EL (cell line): ENCODE measurements at places on chromosomes 13 and 19.

- no peak for DNase-seq
Observed at GRCh38 chr13:28055357-28055756, 45.0 kb downstream of the FLT3 start.

- DNase-seq: no peak
Observed at GRCh38 chr19:11174336-11174735, 18.8 kb upstream of the SPC24 start.

DNA sequence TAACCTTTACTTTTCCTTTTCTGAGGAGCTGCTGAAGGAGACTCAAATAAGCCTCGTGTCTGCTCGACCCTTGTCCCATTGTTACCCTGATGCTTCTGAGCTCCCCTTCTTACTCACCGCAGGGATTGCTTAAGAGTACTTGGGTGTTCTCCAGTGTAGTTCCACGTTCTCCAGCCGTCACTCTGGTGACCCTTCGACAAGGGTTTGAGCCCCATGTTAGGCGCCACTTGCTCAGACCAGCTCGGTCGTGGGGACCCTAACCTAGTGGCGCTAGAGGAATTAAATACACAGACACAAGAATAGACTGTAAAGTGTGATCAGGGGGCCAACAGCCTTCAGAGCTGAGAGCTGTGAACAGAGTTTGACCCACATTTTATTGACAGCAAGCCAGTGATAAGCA lies 10.3 kb downstream of the ZNF480 start:
- peak; percentile 8 for DNase-seq

GRCh38 chr13:71879129-71879535 lies 12.1 kb upstream of the DACH1 start:
- DNase-seq: no peak

- DNase-seq: no peak
Observed at GRCh38 chr13:69028936-69029335, 1078.7 kb upstream of the ATXN8OS start.

GRCh38 chr19:31177246-31177645 lies 172.0 kb downstream of the TSHZ3 start:
- DNase-seq: no peak

DNA sequence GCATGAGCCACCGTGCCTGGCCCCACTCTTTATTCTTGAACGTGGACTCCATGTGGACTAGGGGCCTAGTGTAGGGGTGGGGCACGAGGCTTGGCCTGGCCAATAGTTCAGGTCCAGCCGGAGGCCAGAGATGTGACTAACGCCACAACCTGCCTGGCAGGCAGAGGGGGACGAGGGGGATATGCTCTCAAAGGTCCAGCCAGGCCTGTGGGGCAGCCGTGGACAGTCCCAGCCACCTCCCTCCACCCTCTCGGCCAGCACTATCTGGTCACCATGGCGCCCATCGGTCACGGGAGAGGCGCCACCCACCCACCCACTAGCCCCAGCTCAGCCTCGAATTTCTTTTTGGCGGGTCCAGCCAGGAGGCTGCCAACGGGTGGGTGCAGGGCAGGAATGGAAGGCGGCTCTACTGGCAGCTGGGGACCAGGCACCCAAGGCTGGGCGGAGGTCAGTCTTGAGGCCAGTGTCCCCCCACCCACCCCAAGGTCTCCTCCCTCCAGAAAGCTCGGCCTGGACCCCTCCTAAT lies 2.2 kb upstream of the CERS1 start:
- DNase-seq: no peak

- DNase-seq: no peak
Observed at GRCh38 chr13:110817143-110817542, 97.7 kb downstream of the ANKRD10 start.

GRCh38 chr19:38949580-38950367 lies 19.0 kb downstream of the MRPS12 start:
- DNase-seq: peak; percentile 16

GRCh38 chr13:40438999-40439797 lies 227.2 kb downstream of the FOXO1 start:
- DNase-seq: no peak

DNA sequence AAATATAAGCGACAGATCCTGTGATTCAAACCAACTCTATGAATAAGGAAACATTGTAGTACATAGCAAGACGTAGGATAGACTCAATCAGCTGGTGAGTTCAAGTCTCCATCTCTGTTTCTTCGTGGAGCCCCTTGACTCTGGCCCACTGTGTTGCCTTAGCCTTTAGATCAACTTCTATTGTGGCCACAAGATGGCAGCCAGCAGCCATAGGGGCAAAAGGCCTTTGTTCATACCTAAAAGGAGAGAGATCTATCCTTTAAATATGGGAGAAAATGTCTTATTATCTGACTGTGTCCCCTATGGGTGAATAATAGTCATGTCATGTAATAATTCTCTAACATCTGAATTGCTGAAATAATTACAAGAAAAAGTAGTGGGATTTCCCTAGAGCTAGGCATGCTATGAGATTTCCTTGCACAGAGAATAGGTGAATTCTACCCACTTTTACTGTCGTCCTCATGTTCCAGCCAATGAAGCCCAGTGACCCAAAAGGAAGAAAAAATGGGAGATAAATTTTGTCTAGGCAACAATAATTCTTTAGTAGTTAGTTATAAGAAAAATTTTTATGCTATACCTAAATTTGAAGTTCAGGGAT lies 129.4 kb downstream of the PCDH20 start:
- DNase-seq: no peak

DNA sequence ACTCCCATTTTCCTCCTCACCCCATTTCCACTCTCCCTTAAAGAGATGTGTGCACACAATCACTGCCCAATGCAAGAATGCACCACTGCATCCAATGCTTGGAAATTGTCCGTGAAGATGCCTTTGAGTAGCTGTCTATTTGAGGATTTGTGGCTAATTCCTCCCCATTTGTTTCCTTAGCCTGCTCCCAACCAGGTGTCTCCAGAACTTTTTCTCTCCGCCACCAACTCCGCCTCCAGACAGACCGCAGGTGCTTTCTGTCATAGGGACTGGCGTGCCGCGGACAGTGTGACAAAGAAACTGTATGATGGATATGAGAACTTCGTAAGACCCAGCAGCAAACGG lies 461 bp upstream of the TM9SF2 start:
- DNase-seq: no peak

- peak; percentile 3 for DNase-seq
Observed at GRCh38 chr13:60335531-60335930, 61.5 kb upstream of the TDRD3 start.

DNA sequence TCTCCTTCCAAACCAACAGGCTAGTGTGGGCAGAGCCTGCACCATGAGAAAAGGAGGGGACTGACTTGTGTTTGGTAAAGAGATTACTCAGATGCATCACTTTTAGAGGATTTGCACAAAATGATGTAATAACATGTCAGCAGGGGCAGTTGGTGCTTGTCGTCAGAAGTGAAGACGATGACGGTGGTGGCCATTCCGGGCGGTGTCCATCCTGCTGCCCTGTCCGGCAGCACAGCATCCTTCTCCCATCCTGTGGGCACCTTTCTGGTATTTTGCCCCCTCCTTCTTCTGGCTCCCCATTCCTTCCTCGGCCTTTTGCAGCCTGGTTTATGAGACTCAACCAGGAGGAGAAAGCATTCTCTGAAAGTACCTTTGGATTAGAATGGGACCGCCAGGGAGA lies 160.1 kb downstream of the TEX29 start:
- no peak for DNase-seq

- DNase-seq: no peak
Observed at GRCh38 chr13:90402613-90403012, 944.9 kb upstream of the MIR17HG start.

DNA sequence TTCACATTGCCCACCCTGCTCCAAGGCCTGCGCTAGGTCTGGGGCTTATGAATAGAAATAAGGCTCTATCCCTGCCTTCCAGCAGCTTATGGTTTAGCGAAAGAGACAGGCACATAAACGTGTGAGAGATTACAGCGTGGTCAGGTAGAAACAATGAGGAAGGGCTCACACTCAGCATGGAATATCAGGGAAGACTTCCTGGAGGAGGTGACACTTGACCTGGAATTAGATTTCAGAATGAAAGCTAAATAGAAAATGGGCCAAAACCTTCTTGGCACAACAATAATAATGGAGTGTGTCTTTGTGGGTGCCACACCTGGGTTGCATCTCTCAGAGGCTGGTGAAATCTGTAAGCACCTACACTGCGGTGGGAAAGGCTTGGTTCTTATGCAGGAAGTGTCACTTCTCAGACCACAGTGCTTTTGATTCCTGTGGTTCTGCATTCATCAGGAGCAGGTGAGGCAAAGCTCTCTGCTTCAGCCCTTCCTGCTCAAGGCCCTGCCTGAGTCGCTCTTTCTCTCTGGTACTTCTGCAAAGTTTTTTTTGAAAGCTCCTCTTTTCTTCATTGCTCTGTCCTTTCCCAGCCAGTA lies 430.3 kb downstream of the ZNF536 start:
- DNase-seq: no peak

DNA sequence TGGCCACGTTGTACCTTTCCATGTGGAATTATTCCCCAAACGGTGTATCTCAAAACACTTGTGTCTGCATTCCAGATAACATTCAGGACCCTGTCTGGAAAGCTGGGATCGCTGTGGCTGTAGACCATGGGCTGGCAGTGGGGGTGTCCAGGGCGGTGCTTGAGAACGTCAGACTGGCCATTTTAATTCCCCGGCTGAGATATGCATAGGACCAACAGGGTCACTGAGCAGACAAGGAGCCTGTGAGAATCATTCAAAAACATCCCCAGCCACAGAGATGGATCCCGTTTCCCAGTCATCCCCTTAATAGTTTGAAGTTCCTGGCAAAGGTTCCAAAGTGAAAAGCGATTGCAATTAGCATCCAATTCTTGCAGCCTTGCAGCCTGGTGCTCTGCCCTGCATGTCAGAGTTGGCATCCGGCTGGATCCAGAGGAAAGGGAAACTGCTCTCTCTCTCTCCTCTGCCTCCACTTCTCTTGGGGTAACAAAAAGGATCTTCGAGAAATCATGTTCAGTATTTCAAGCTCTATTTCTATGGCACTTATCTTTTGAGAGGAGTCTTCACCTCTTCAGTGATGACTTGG lies 41.6 kb downstream of the IFT88 start:
- no peak for DNase-seq

DNA sequence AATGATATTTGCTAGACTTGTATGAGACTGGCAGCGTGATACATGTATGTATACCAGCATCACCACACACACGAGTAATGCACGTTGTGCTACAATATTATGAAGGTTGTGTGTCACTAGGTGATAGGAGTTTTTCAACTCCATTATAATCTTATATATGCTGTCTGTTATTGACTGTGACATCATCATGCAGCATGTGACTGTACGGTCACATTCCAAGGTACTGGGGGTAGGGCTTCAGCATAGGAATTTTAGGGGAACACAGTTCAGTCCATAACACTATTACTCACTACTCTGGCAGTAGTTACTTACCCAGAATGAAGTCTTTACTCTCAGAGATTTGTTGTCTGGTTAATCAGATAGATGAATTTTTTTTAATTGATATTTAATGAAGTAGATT lies 91.1 kb downstream of the CDK8 start:
- DNase-seq: peak; percentile 47

- no peak for DNase-seq
Observed at GRCh38 chr13:77506874-77507273, 28.6 kb upstream of the SCEL start.

DNA sequence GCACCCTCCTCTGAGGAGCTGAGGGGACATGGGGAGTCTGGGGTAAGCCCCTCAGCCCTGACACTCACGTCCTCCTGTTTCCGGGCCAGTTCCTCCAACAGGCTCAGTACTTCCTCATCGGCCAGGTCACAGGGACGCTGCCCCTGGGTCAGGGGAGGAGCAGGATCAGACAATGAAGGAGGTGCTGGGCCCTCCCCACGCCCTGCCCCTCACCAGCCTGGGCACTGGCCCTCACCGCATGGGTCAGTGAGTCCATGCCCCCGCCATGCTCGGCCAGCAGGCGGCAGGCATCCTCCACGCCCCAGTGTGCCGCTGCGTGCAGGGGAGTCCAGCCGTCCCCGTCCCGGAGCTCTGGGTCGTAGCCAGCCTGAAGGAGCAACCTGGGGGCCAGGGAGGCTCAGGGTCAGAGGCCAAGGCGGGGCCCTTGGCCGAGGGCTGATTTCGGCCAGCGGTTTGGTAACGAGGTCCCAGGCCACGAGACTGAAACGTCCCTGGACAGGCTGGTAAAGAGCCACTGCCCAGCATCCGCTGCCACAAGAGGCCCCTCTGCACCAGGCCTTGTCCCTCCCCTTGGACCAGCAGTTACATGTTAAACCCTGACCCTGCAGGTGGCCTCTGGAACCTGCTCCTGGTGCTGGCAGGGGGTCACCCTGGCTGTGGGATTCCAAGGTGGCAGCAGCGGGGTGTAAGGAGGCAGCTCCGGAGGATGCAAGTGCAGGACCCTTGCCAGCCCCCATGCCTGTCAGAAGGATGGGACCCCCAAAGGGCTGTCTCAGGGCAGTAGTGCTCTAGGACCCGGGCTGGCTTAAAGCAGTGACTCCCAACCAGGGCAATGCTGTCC lies 18.5 kb downstream of the PPP1R12C start:
- DNase-seq: no peak

DNA sequence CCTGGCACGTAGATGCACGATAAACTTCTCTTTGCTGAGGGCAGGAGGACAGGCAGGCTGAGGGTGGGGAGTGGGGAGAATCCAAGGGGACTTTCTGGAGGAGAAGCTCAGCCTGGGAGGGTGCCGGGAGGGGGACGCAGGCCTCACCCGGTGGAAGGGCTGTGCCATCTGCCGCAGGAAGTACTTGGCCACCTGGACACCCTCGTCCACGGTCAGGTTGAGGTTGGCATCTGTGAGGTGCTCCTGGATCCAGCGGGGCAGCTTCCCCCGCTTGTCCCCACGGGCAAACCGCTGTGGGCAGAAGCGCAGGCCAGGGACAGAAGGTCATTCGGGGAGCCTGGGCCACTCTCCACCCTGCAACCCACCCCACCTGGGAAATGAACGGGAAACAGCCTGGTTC lies 11.5 kb downstream of the KLC3 start:
- DNase-seq: no peak

DNA sequence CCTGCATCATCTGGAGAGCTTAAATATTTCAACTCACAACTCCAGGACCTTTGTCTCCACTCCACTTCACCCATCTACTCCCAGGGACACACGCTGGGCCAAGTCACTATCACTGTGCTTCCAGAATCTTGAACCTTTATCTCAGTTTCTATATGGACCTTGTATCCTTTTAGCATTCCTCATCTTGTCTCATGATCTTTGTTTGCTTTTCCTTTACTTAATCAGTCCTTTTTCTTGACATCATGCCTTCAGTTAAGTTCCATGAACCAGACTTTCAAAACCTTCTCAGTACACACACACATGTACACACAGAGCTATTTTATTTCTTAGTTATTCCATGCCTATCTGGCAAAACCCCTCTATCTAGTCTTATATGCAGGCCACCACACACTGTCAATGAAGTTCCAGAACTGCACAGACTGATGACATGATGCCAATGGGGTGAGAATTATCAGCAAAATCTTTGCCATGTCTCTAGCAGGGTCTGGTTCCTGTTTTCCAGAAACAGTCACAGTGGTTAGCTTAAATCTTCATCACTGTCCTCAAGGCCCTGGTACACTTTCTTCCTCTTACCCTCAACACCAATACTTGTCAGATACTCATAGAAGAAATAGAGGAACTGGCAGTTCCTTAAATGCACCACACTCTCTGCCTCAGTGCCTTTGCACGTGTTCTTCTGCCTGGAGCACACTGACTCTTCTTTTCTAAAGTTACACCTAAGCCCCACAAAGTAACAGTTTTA lies 77.6 kb upstream of the STARD13 start:
- DNase-seq: no peak
